CD4-positive, alpha-beta T cell treated with Interleukin-17A for 1 hour (primary cell): ENCODE measurements at places on chromosomes 6 and 20.
A peak's percentile ranks its signal among the peaks of the same experiment; 100 is the strongest.

DNA sequence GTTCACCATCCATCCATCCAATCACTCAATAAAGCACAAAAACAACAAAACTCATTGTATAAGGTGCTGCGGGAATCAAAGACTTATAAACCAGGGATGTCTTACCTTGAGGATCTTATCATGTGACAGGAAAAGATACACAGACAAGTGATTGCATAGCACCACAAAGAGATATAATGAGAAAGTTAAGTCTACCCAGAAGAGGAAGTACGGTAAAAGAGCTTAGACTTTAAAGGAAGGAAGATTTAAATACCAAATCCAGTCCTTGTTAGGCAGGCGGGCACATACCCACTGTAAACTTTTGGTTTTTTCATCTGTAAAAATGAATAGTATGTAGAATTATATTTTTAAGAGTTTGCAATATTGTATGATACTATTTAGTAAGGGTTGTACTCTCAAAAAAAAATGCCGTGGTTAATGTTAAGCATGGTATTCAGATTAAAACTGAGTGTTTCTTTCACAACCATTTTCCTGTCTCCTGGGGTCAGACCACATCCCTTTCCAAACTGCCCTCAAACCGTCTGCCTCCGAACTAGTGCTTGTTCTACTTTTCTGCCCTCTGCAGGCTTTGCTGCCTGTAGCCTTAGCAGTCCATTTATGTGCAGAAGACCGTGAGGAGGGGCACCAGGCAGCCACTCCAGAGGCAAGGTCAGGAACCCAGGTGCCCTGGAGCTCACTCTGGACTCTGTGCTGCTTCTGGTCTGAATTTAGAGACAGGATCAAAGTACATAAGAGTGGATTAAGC lies 179.5 kb upstream of the SYNDIG1 start:
- DNase-seq, result no peak

- DNase-seq, result peak; percentile 34
These were observed 284.5 kb downstream of the UST start for GRCh38 chr6:149031201-149031858.

- no peak for DNase-seq
These were observed 10.6 kb downstream of the FARS2 start for GRCh38 chr6:5271926-5272325.

GRCh38 chr20:54549658-54550326 lies 74.4 kb downstream of the DOK5 start:
- no peak for DNase-seq
